ENCODE measurements at places on chromosomes 6 and 20. TPM values are rescaled to one million over a fixed set of nuclear protein-coding genes. Genes with fewer than 3 reads are reported as not detected.

Gene TREM1
- 9.9 TPM for total RNA-seq

Gene IL17A
- not detected for total RNA-seq

Gene NCOA7
- total RNA-seq, result 52.3 TPM

Gene MEI4
- not detected for total RNA-seq

Gene DYNLT2
- total RNA-seq, result 1.3 TPM

All from MCF 10A (cell line).